ENCODE measurements at places on chromosomes 4 and X. TPM values are rescaled to one million over a fixed set of nuclear protein-coding genes. Genes with fewer than 3 reads are reported as not detected.

ADH1B gene
- 1.0 TPM for total RNA-seq

ALPK1 gene
- 4.0 TPM for total RNA-seq

MXRA5 gene
- 0.05 TPM for total RNA-seq

NUP62CL gene
- 0.55 TPM for total RNA-seq

MAGEA10 gene
- total RNA-seq, result not detected
